ENCODE measurements at places on chromosomes 7 and 10.

DNA sequence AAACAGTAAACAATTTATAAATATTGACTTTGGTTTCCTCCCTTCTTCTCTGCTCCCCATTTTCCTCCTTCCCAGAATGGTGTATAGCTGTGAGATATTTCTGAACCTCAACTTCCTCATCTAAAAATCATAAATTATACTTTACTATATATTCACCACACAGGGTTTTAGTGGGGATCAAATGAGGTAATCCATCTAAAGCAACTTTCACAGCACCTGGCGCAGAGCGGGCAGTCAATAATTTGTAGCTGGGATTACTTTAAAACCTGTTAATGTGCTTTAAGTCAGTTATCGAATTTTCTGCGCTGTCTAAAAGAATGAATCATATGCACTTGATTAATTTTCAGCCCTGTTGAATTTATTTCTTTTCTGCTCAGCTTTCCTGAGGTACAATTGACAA, 172.7 kb downstream of the PTEN start:
- no peak for DNase-seq

DNA sequence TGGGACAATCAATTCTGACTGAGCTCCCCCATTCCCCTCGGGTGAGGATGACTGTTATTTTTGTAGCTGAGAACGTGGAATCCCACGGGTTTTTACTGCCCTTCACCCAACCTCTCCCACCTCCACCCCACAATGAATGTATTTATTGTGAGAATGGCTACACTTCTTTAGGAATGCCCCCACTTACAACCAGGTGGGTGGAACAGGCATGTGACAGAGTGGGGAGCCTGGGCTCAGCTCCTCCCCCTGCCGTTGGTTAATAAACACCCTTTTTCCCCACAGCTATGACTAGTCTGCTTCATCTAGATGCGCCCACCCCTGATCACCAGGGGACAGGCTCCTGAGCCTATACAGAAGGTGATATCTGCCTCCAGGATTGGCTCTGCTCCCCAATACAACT, 2.0 kb downstream of the MRPL43 start:
- no peak for DNase-seq

DNA sequence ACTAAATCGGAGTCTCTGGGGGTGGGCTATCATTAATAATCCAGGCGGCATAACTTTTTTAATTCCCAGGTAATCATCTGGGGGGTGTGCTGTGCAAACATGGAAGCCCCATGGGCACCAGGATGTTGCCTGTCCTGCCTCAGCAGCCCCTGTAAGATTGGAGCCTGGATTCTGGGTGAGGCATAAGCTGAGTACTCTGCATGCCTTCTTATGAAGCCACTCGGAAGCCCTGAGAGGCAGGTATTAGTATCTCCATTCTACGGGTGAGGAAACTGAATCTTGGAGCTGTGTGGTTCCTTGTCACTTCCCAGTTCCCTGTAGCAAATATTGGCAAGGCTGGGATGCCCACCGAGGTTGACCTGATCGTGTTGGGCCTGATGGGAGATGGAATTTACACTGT, 7.4 kb upstream of the OPN4 start:
- DNase-seq: no peak

- DNase-seq: no peak
These were observed 2.2 kb downstream of the PDCD4 start for GRCh38 chr10:110873951-110874350.

DNA sequence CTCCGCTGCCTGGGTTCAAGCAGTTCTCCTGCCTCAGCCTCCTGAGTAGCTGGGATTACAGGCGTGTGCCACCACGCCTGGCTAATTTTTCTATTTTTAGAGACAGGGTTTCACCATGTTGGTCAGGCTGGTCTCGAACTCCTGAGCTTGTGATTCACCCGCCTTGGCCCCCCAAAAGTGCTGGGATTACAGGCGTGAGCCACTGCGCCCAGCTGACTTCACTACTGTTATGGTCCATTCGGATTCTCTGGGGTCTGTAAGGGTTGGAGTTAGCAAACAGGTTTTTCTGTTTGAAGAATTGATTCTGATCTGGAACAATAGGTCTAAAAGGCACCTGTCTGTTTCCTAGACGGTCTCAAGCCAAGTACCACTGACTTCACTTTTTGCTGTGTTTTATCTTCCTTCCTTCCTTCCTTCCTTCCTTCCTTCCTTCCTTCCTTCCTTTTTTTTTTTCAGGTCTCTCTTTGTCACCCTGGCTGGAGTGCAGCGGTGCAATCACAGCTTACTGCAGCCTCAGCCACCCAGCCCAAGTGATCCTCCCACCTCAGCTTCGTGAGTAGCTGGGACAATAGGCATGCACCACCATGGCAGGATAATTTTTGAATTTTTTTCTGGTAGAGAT, 192.2 kb downstream of the CAMK1D start:
- no peak for DNase-seq

GRCh38 chr7:113197274-113197673, 78.9 kb upstream of the SMIM30 start:
- DNase-seq: no peak

- no peak for DNase-seq
These were observed 100.8 kb downstream of the ARHGAP21 start for GRCh38 chr10:24622781-24623301.

- DNase-seq: no peak
These were observed 1.3 kb downstream of the FASTK start for GRCh38 chr7:151079199-151079910.

GRCh38 chr7:41915871-41916270, 213.0 kb upstream of the INHBA start:
- no peak for DNase-seq

DNA sequence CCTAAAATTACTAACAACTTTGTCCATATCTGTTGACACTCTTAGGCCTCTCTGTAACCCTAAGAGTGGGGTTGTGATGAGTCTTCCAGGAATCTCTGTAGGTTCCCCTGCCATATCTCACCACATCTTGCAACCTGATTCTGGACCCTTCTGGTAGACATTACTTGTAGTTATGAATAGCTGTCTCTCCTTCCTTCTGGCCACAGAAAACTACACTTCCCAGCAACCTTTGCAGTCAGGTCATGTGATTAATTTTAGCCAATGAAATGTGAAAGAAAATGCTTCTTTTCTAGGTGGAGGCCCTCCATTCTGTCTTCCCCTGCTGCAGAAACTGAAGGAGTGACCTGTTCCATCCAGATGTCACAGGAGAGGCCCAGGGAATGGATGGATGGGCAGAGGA, 147.6 kb upstream of the AOAH start:
- no peak for DNase-seq

DNA sequence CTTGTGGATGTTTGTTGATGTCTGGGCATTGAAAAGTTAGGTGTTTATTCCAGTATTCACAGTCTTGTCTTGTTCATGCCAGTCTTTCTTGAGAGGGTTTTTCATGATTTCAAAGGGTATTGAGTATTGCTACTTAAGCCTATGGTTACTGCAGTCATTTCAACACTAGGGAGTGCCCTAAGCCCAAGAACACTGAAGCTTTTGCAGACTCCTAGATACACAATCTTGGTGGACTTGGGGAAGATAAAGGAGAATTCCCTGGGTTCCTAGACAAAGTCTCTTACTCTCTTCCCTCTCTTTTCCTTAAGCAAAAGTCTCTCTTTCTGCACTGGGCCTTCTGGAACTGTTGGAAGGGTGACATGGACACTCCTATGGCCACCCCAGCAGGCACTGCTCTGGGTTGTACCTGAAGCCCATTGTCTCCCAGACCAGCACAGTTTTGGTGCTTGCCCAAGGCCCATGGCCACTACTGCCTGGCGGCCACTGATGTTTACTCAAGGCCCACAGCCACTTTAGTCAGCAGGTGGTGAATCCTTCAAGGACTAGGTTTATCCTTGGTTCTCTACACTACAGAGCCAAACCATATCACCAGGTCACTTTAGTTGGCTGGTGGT, 24.9 kb downstream of the SAMD9 start:
- DNase-seq: no peak

DNA sequence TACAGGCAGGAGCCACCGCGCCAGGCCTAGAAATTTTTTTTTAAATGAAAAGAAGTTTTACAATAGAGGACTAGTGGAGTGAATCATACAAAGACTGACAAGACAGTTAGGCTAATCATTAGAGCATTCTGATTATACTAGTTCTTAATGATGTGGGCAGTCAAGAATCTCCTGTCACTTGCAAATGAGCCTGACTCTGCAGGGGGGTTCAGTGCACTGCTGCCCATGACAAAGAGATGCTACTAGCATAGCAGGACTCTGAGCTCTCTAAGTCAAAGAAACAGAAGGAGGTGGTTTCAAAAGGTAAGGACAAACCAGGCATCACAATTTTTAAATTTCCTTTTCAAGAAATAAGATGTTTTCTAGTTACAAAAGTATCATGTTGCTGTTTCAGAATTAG, 59.0 kb downstream of the CCDC6 start:
- DNase-seq: no peak

GRCh38 chr7:127913686-127914085, 117.6 kb downstream of the LRRC4 start:
- DNase-seq: no peak

- DNase-seq: no peak
These were observed 51.2 kb downstream of the GTF2I start for GRCh38 chr7:74708569-74709275.

DNA sequence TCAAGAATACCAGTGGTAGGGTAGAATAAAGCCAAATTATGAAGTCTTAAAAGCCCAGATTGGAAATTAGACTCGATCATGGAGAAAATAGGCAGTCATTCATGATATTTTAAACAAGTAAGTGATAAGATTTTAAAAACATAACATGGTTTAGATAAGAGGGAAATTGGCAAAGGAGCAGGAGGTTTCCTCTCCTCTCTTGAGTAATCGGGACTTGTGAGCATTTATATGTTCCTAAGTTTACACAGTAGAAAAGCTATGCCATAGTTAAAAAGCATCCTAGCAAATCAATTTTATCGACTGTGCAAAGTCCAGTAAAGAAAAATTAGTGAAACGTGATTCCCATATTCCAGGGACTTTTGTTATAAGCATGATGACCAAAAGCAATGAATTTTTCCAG, 313.2 kb downstream of the AHR start:
- DNase-seq: no peak

DNA sequence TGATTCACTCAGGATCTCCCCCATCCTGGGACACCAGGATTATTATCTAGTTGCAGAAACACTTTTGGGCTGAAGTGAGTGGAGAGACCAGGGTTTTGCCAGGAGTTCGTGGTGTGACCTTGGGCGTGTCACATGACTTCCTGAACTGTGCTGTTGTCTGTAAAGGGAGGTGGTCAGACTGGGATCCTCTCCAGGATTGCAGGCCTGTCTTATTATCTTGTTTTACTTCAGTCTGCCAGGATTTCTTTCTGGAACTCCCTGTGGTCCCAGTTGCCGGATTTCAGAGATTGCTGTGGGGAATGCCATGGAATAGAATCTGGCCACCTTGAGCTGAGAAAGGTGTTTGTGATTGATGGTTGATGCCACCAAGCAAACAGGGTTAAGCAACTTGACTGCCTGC, 35.8 kb downstream of the CRCP start:
- no peak for DNase-seq

DNA sequence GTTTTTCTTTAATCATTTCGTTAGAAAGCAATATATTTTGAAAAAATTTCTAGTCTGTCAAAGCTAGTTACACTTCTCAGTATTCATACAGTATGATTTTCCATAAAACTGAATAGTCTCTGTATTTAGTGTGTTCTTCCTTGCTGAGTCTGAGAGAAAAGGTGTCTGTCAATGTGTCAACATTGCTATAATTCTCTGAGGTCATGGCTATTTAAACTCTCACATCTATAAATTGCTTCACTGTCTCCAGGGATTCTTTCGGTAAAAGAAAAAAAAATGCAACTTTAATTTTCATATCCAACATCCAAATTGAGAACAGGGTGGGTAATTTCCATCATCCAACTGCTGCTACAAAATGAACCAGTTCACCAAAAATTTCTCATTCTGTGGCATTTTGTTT, 319.7 kb upstream of the GHITM start:
- no peak for DNase-seq

- DNase-seq: no peak
These were observed 54.8 kb upstream of the FGL2 start for GRCh38 chr7:77254429-77254828.

- no peak for DNase-seq
These were observed 430.6 kb upstream of the NRG3 start for GRCh38 chr10:81444242-81444929.

DNA sequence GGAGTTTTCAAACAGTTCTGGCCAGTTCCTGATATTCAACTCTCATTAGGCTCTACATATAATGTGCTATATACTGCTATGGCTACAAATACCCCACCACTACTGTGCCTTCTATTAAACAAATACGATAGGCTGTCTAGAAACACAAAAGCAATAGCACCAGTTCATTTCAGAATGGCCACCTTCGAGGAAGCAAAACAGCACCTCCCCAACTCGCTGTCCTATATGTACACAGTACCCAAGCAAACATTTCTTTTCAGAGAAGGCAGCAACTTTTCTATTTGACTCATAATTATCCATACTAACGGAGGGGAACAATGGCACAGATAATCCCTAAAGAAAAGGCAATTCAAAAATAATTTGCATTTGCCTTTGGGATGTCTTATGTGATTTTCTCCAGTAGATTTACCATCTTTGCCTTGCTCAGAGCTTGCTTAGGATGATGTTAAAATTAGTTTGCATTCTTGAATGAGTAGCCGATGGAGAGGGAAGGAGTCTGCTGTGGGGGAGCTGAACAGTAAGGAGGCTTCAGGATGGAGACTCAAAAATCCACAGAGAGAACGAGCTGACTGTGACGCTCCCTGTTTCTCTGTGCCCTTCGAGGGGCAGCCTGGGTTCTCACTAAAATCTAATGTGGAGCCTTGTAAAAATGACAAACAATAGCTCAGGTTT, 218.7 kb downstream of the FANK1 start:
- no peak for DNase-seq

DNA sequence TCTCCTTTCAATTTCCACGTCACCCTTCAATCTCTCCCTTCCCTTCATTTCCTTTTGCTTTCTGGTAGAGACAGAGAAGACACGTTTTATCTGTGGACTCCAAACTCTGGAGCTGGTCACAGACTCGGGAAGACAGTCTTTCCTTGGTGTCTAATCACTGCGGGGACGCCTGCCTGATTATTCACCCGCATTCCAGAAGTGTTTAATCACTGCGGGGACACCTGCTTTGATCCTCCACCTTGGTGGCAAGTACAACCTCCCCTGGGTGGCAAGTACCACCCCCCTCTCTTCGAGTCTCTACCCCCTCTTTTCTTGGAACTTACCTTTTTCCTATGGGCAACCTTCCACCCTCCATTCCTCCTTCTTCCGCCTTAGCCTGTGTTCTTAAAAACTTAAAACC, 15.3 kb upstream of the LRRC61 start:
- no peak for DNase-seq

GRCh38 chr10:80253266-80253962, 36.0 kb downstream of the MAT1A start:
- DNase-seq: no peak

All from NCI-H2029 (cell line).